ENCODE measurements at places on chromosomes 3 and 15.

DNA sequence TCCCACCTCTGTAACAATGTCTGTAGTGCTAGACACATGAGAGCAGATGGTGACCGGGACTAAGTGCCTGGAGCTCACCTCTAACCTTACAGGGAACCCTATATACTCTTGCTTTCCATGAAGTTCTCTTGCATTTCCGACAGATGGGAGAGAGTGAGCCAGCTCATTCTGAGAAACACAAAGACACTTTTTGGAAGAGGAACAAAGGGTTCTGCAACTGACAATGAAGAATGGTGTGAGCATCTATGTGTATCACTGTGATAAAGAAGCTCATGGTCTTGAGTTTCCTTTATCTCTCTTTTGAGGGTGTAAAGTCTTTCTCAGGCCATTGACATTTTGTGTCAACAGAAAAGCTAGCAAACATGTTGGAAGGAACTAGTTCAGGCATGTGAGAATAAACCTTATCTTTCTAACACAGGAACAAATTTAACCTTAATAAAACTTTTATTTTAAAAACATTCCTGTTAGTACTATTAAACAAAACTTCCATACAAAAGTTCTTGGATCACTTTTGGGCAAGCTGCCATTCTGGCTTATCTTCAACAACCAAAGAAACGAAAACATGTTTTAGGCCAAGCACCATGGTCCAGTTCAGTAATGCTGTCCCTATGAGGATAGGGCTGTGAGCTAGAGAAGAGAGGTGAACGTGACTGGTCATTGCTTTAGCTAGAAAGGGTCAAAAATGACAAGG, 142.7 kb downstream of the THRB start:
- DNase-seq = peak; percentile 47

DNA sequence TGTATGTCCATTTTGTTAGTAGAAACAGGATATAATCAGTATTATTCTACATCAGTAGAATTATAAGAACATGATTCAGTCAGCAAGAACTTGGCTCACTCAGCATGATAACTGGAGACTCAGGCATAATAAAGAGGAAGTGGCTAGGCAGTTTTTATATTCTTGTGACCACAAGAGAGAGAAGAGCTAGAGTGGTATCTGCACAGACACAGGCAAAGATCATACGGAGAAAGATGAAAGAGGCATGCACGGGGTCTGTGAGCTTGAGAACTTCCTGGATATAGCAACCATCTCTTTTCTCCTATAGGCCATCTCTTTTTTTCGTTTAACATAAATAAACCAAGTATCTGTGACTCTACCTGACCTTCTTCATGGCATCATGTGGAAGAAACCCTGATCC, 46.8 kb downstream of the MYO5A start:
- peak; percentile 14 for DNase-seq

GRCh38 chr3:129106320-129106719, 15.3 kb downstream of the RAB43 start:
- DNase-seq = no peak

DNA sequence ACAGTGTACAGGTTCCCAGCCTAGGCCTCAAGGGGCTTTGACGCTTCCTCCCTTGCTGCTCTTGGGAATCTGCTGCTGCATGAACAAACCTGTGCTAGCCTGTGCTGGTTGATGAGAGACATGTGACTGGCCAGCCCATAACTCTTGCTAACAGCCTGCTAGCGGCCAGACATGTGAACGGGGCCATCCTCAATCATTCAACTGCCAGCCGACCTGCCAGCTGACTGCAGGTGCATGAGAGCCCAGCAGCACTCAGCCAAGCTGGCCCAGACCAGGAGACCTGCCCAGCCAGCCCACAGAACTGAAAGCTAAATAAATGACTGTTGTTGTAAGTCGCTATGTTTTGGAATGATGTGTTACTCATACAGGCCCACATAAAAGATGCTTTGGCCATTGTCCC, 82.4 kb upstream of the DLG1 start:
- no peak for DNase-seq

DNA sequence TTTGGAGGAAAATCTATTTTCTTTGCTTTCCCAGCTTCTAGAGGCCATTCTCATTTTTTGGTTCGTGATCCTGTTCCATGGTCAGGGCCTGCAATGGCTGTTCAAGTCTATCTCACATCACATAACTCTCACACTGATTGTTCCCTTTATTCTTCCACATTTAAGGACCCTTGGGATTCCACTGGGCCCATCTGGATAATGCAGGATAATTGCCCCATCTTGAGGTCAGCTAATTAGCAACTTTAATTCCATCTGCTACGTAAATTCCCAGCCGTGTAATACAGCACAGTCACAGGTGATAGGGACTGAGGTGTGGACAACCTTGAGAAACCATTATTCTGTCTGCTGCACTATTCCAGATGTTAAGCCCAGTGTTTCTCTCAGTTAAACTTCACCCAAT, 311.6 kb upstream of the CNTN4 start:
- DNase-seq = no peak

- no peak for DNase-seq
Measured at GRCh38 chr3:152676810-152677379, 158.0 kb upstream of the P2RY1 start.
